ENCODE measurements at places on chromosomes 11 and 22.

DNA sequence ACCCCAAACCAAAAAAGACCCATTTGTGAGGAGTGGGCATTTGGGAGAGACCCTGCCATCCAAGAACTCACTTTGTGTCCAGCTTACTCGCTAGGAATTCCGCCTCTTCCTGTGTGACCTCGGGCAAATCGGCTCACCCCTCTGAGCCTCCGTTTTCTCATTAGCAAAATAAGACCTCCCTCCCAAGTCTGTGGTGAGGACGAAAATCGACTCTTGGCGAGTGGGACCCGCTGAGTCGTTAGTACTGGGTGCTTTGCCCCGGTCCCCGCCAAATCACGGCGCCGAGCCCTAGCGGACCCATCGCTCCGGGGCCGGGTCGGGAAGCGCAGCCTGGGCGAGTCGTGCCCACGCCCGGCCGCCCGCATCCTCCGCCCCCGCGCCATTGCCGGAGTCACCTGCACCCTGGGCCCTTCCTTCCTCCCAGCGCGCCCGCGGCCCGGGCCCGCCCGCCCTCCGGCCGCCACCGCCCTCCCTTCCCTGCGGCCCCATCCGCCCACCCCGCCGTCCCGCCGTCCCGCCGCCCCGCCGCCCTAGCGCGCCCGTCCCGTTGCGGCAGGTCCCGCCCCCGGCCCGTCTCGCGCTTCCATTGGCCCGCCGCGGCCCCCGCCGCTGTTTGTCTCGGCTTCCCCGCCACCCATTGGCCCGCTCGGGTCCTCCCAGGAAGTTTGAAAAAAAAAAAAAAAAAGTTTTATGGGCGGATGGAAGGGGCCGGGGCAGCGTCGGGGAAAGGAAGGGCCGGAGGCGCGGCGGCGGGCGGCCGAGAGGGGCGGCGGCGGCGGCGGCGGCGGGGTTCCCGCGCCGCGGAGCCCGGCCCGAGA is 48.9 kb downstream of the TRIOBP start:
- peak; percentile 23 for DNase-seq

- no peak for DNase-seq
These were observed 31.4 kb upstream of the CEP295 start for GRCh38 chr11:93630037-93630436.

DNA sequence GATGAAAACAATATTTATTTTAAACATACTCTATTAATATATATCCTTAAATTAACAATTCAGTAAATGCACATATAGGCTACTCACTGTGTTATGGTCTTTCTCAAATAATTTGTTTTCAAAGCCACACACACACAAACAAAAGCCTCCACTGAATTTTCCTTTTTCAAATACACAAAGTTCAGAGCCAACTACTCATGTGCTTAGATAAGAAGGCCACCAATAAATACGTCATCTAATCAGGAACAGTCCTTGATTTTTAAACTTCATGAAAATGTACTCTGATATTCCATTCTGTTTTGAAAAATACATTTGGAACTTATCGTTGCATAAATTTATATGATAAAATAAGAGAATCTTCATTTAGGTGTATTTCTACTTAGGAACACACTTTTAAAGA is 26.0 kb downstream of the KBTBD3 start:
- DNase-seq: no peak

DNA sequence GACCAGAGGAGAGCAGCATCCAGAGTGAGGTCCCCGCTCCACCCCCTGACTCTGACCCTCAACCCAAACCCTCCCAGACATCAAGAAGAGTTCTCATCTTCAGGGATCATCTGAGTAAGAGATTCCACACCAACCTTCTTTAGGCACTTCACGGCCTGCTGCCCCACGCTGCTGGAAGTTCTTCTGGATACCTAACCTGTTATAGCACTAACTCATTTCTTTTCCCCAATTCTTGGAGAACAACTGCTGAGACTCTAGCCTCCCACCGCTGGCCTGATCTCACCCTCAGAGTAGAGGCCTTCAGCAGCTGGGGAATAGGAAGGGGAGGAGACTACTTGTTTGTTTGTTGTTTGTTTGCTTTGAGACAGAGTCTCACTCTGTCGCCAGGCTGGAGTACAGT is 7.3 kb downstream of the TMPRSS13 start:
- no peak for DNase-seq

DNA sequence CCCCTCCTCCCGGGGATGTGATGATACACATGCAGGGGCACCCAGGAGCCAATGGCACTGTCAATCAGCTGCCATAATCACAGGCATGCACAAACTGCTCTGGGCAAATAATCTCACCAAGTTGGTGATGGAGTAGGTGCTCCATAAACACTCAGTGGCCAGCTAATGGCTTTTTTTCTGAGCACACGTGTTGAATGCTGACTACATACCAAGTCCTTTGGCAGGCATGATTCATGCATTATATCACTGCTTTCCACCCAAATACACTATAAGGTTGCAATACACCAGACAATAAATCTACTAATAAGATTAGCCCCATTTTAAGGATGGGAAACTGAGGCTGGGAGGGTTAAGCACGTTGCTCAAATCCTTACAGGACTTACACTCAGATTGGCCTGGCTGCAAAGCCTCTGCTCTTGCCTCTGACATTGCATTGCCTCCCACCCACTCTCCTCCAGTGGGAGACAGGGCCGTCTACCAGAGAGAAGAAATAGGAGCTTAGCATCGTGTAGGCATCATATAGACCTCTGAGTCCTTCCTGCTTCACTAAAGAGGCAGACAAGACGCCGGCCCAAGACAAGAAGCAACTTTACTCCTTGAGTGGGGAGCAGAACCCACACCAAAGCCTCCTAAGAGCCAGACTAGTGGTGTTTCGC is 32.7 kb upstream of the ACCSL start:
- no peak for DNase-seq

DNA sequence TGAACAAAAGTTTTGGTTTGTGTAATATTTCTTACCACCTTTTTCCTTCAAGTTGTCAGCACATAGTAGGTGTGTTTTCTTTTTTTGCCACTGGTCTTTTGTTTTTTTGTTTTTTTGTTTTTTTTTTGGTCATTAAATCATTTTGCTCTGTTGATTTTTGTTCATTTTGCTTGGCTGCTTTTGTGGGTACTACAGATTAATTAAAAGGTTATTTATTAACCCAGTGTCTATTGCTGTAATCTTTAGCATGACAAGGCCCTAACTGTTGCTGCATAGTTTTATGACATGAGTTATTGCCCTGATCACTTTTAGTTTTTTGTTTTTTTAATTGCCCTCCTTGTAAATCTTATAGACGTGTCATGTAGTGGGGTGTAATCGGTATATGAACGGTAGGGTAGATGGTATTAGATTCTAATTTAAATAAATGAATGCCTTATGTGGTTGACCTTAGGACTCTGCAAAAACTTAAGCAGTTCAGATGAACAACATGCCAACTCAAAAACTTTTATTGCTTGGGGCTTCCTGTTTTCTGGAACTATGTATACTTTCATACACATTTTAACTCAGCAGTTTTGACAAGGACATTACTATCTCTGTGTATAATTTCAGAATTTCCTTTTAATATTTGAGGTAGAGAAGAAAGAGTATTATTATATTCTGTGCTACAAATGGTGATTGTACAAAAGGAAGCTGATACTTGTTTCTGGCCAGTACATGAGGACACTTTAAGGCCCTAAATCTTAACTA is 7.9 kb downstream of the EWSR1 start:
- DNase-seq: no peak

DNA sequence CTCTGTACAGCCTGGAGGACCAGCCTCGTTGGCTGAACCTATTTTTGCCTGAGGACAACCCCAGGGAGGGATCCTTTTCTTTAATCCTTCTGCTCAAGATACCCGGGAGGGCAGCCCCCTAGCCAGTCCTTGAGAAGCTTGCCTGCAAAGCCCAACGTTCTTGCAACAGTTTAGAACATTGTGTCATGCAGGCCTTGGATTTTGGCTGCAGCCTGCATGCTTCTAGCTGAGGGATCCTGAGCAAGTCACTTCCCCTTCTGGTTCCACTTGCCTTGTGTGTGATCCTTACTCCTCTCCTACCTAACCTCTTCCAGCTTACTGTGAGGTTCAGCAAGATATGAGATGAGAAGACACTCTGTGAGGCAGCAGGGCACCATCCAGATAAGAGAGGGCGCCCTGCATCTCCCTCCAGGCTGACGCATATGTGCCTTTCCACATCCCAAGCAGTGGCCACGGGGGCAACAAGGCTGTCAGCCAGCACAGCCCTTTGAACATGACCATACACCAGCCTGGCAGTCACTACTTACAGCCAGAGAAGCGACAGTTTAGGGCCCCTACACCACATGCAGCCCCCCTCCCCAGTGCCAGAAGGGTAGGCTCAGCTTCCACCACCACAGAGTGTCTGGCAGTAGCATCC is 76.1 kb downstream of the C11orf58 start:
- no peak for DNase-seq
